Osteoblast (primary cell): ENCODE measurements at places on chromosomes 1 and 21. TPM values are rescaled to one million over a fixed set of nuclear protein-coding genes. Genes with fewer than 3 reads are reported as not detected.

Gene OLFML3
- 359 and 418 TPM in 2 replicates for total RNA-seq

Gene RASAL2
- 59.4 and 61.3 TPM in 2 replicates for total RNA-seq

Gene TRPM2
- under 0.01 and 0.36 TPM in 2 replicates for total RNA-seq

Gene YBX1
- 481 and 491 TPM in 2 replicates for total RNA-seq

Gene LCE2A
- total RNA-seq = not detected in 2 replicates

Gene FCRL2
- total RNA-seq = not detected in 2 replicates

Gene TRIM46
- total RNA-seq = 3.2 and 3.3 TPM in 2 replicates

Gene RGS18
- 0.36 and 0.88 TPM in 2 replicates for total RNA-seq

Gene MAN1C1
- total RNA-seq = 16.3 and 28.0 TPM in 2 replicates

Gene ACTN2
- not detected in 2 replicates for total RNA-seq

Gene AQP10
- not detected in 2 replicates for total RNA-seq

Gene LEFTY1
- total RNA-seq = under 0.01 TPM in 1 of 2 replicates, not detected in the other

Gene KCNQ4
- not detected in 2 replicates for total RNA-seq

DNA sequence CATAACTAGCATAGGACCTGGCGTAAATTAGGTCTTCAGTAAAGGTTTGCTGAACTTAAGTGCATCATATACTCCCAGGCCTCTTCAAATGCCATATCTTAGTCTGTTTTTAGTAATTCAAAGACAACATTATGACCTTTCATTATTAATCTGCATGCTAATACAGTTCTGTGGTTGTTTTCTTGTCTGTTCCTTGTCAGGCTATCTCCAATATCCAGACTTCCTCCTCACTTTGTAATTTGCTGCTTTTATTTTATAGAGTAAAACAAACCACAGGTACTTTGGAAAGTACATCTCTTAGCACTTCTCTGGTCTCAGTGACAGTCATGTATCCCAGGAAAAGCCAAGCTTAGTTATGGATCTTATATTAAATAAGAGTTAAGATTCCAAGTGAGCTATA lies 65.1 kb upstream of the BMP8A start:
- no peak for DNase-seq

DNA sequence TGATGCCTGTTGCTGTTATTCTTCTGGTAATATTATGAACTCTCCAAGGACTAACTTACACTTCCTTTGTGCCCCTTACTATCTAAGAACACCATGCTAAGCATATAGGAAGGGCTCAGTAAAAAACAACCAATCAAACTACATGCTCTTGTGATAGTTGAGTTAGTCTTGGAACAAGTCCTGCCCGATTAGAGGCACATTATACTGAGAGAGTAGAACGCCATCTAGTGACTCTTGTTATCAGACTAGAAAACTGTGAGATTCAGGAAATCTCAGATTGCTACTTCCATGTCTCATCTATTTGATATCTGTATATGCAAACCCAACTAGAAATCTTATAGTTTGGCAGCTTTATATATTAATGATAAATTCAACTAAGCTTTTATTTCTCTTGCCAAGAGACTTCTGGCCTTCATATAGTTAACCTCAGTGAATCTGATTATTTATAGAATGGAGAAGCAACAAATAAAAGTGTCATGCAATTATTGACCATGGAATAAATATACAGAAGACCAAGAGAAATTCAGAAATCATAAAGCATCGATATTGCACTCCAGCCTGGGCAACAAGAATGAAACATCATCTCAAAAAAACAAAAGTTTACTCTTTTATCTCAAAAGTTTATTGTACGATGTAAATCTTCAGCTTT lies 7.8 kb upstream of the SRRM1 start:
- DNase-seq = peak; percentile 85

GRCh38 chr1:234000557-234001041 lies 96.1 kb downstream of the SLC35F3 start:
- DNase-seq = no peak

- DNase-seq = no peak
These were observed 63.2 kb downstream of the SYDE2 start for GRCh38 chr1:85137660-85138059.

- no peak for DNase-seq
These were observed 238.1 kb upstream of the OLFM3 start for GRCh38 chr1:102234753-102235359.

- DNase-seq = peak; percentile 80
These were observed 13.8 kb downstream of the TP53BP2 start for GRCh38 chr1:223831755-223832636.

- peak; percentile 93 for DNase-seq
These were observed 176.9 kb upstream of the LMO4 start for GRCh38 chr1:87151500-87152421.

DNA sequence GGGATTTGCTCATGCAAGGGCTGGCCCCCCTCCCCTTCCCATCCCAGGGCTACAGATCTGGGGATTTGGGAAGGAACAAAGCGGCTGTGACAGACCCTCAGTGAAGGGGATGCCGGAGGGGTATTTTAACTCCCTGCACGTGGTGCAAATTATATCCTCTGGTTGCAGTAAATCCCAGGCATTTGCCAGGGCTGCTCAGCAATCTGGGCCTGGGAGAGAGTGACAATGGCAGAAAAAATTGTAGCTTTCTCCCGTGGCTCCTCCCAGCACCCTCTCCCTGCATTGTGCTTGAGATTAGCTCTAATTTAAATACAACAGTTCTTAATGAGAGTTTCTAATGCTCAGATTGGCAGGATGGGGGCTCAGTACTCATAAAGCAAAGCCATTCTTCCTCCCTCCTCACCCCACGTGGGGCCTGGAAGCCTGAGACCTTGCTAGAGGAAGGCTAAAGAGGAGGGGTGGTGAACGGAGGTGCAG lies 129.9 kb upstream of the CD34 start:
- no peak for DNase-seq

DNA sequence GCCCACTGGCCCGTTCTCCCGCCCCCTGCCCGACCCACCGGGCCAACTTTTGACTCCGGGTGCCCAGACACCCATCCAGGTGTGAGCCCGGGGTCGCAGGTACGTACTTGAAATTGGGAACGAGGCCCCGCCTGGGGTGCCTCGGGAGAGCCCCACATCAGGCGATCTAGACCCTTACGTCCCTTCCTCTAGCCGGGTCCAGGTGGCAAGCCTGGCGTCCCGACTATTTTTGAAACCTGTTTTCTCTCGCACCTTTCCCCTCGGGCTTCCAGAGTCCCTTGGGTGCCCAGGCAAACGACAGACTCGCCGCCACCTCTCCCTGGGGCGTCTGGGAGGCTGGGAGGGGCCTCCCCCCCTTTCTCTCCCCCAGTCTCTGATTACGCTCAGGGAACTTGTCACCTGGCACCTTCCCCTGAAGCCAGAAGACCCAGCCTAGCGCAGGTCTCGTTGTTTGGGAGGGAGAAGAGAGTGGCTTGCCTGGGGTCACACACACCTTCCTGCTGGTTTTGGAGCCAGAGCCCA lies 898 bp downstream of the LDLRAP1 start:
- DNase-seq = no peak

GRCh38 chr1:110593902-110594301 lies 12.3 kb downstream of the KCNA2 start:
- no peak for DNase-seq

DNA sequence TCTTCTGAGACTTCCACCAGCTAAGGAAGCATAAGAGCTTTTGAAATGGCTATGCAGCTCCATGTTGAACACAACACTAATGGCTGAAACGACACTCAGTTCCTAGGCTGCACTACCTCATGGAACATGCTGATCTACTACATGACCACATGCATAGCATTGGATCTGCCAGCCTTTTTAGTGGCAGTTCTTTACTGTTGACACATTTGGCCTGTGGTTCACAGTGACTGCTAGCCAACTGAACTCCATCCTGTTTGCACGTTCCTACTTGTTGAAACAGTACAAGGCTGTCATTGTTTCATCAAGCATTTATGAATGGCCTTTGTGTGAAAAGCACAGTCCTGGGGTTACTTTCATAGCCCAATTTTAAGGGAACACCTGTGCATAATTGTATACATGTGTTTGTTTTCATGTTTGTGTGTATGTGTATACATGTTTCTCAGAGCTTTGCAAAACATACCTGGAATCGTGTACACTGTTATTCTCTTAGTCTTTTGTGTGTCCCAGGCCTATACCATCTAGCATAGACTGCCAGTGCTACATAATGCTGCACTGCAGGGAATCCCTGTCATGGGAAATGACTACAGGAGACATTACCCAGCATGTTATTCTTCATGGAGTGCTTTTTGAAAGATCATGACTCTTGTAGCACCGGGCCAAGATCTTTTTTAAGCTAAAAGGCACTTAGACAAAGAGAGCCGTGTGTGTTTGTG lies 179.6 kb upstream of the ESRRG start:
- DNase-seq = no peak

- DNase-seq = peak; percentile 71
These were observed 80.0 kb upstream of the HP1BP3 start for GRCh38 chr1:20867062-20867461.

DNA sequence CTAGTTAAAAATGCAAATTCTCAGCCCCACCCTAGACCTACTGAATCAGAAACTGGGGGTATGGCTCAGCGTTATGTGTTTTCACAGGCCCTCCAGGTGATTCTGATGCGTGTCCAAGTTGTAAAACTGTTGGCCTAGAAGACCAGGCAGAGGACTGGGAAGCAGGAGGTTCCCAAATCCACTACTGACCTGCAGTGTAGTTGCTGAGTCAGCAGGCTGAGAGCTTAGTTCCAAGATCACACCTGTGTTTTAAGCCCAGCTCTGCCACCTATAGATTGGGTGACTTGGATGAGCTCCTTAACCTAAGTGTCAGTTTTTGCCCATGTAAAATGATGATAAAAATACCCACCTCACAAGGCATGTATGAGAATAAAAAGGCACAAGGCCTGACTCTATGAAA lies 4.1 kb downstream of the GRHL3 start:
- DNase-seq = peak; percentile 59

DNA sequence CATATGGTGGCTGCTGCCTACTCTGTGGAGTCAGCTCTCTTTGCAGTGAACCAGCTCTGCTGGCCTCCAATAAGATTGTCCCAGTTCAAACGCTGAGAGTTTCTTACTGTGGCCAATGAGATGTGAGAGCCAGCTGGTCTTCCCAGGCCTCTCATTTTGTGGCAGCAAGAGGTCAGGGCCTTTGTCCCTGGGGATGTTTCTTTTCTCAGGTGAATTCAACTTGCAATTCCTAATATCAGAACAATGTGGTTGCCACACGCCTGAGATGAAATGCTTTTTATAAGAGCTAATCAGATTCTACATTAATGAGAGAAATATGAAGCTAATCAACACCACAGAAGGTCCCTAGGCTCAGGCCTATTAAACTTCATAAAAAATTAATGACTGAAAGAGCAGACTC lies 660.1 kb upstream of the CAMK1G start:
- DNase-seq = no peak

DNA sequence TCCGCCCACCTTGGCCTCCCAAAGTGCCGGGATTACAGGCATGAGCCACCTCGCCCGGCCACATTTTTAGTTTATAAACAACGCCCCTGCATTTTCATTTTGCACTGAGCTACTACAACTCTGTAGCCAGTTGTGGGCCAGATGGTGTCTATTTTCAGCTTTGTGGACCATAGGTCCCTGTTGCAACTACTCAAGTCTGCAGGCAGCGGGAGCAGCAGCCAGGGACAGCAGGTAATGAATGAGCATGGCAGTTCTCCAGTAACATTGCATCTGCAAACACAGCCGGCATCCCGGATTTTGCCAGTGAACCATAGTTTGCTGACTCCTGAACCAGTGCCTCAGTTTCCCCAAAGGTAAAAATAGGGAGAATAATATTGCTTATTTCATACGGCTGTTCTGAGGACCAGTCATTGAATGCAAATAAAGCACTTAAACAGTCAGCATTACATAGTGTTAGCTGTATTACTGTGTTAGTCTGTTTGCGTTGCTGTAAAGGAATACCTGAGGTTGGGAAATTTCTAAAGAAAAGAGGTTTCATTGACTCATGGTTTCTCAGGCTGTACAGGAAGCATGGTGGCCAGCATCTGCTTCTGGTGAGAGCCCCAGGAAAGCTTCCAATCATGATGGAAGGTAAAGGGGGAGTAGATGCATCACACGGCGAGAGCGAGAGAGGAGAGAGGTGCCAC lies 65.5 kb upstream of the SLC45A1 start:
- DNase-seq = no peak

GRCh38 chr1:36846357-36846756 lies 188.0 kb downstream of the GRIK3 start:
- DNase-seq = peak; percentile 65

DNA sequence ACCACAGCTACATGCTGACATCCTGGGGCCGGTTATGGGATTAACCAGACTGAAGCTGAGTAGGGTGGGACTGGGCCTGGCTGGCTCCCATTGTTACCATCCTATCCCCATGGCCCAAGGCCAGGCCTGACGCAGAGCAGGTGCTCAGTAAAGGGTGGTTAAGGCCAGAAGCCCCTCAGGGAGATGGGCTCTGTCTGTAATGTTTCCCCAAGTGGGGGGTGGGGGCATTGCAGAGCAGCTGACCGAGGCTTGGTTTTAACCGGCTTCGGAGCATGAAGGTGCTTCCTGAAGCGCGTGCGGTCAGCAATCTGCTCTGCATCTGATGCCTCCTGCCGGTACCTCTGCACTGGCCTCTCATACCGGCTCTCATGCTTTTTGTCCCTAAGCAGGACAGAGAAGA lies 83.4 kb upstream of the ACTL8 start:
- no peak for DNase-seq

DNA sequence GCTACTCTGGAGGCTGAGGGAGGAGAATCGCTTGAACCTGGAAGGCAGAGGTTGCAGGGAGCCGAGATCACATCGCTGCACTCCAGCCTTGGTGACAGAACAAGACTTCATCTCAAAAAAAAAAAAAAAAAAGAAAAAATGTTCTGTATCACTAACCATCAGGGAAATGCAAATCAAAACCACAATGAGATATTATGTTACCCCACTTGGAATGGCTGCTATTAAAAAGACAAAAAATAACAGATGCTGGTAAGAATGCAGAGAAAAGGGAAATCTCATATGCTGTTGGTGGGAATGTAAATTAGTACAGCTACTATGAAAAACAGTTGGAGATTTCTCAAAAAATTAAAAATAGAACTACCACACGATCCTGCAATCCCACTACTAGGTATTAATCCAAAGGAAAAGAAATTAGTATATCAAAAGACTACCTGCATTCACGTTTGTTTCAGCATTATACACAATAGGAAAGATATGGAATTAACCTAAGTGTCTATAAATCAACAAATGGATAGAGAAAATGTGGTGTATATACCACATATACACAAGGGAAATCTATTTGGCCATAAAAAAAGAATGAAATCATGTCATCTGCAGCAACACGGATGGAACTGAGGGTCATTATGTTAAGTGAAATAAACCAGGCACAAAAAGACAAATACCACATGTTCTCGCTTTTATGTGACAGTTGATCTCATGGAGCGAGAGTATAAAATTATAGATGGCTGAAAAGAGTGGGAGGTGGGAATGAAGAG lies 62.6 kb downstream of the ABL2 start:
- DNase-seq = no peak

GRCh38 chr21:34808569-34809204 lies 139.9 kb downstream of the CLIC6 start:
- peak; percentile 82 for DNase-seq

- no peak for DNase-seq
These were observed 411.8 kb upstream of the DAB1 start for GRCh38 chr1:57835620-57836019.

GRCh38 chr1:9317591-9318417 lies 25.1 kb downstream of the SPSB1 start:
- DNase-seq = peak; percentile 75

- DNase-seq = no peak
These were observed 69.8 kb downstream of the CDC14A start for GRCh38 chr1:100422065-100422464.
